Iris pigment epithelial cell (primary cell): ENCODE measurements at places on chromosomes 4 and X.

DNA sequence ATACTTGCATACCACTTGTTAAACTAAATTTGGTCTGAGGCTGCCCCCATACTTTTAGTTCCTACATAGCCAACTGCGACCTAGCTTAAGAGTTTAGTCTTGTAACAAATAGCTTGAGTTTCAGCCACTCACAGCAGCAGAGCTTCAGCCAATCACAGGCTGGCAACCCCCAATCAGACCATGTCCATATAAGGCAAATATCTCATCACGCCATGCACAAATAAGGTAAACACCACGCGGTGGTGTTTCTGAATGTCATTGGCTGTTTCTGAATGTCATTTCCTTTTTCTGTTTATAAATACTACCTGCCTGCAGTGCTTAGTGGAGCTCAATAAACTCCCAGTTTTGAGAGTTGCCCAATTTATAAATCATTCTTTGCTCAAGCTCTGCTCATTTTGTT is 143.1 kb upstream of the MAD2L1 start:
- no peak for DNase-seq

- DNase-seq, result no peak
Measured at GRCh38 chr4:111985426-111985825, 159.8 kb upstream of the FAM241A start.

DNA sequence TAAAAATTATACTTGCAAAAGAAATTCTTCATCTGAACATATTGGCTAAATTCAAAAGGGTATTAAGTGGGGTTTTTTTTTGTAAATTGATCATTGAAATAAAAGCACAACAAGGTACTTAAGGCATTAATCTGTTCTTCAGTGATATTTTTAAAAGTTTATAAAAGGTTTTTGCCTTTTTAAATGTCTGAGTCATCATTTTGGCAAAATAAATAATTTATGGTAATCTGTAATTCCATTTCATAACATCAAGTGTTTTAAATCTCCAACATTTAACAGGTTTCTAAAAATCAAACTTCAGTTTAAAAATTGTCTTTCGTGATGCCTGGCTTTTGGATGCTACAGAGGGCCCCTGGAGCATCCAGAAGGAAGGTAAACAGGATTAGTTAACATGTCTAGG is 27.4 kb downstream of the NLRP2B start:
- DNase-seq, result no peak

- DNase-seq, result peak; percentile 92
Measured at GRCh38 chr4:84966382-84967242, at the start of gene WDFY3. TSS of gene WDFY3 (minus strand) at chr4:84966690. CDS start at chr4:84860591, 106,099 bp downstream.

GRCh38 chr4:5470318-5471198 is 237.8 kb downstream of the EVC2 start:
- DNase-seq, result peak; percentile 30

GRCh38 chr4:168273838-168274237 is 44.7 kb downstream of the DDX60 start:
- DNase-seq, result peak; percentile 1

DNA sequence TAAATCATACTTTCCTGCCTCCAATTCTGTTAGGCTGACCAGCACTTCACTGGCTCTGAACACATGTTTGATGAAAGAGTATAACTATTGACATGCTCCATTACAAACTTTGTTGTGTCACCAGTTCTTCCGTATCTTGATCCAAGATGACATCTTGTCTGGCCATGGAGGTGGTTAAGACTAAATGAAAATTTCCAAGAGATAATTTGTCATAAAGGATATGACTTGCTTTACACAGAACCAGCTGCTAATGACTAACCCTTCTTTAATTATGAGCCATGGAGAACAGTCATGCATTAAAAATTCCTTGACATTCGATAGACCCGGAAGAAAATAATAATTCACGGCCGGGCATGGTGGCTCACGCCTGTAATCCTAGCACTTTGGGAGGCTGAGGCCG is 17.7 kb upstream of the N4BP2 start:
- peak; percentile 48 for DNase-seq

GRCh38 chr4:67721770-67722597 is 21.0 kb upstream of the UBA6 start:
- peak; percentile 76 for DNase-seq

GRCh38 chr4:140645614-140646412 is 77.1 kb upstream of the UCP1 start:
- DNase-seq, result no peak

GRCh38 chrX:40266490-40267333 is 169.0 kb upstream of the BCOR start:
- peak; percentile 67 for DNase-seq

- no peak for DNase-seq
Measured at GRCh38 chr4:2094545-2094944, 35.4 kb downstream of the NAT8L start.

GRCh38 chr4:2809610-2810180 is 16.8 kb downstream of the SH3BP2 start:
- DNase-seq, result no peak

DNA sequence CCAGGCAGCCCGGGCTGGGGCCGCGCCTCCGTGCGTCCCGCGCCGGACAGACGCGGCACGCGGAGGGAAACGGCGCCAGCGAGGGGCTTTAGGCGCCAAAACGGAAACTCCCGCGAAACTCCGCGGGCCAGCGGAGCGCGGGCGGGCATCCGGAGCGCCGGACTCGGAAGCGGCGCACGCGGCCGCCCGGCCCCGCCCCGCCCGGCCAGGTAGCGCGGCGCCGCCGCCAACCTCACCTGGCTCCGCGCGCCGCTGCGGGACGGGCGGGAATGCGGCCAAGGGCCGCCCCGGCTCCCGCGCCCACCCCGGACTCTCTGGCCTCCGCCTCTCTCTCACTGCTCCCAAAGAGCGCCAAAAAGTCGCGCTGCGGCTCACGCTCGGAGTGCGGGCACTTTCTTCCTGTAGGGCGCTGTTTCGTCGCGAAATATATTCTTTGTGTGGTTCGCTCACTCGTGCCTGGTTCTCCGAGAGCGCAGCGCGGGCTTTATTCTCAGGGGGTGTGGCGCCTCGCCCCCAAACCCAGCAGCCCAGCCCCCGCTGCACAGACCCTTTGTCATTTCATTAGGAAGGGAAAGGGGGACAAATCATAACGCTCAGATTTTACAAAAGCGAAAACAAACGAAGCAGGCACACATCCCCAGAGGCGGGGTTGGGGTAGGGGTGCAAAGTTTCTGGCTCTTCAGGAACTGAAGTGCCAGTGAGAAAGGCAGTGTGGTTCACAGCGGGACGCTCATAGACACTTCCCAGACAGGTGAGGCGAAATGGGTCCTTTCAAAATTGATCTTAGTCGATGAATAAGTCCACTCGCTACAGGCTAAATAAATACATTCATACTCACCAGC is 961 bp upstream of the MBNL3 start:
- DNase-seq, result no peak

DNA sequence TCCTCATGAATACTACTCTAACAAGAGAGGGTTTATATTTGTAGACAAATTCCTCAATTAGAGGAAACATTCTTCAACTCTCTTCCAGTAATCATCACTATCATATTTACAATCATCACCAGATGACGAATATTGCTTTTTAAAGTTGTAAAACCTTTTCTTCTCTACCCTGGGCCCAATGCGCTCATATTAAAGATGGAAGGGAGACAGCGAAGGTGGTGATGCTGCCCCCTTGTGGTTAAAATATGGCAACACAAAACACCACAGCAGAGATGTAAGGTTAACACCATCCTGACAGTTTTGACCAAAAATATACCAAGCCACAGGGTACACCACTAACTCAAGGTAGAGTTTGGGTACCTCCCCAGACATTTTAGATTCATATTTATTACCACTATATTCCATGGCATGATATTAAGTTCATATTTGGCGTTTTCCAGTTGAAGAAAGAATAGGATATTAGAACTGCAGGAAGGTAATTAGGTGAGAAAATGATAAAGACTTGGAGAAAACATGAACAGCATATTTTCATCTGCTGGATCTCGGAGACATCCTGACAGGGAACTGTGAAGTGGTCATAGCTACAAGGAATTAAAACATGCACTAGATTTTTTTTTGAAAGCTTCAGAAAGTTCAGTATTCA is 72.8 kb downstream of the SLC9A7 start:
- peak; percentile 39 for DNase-seq

DNA sequence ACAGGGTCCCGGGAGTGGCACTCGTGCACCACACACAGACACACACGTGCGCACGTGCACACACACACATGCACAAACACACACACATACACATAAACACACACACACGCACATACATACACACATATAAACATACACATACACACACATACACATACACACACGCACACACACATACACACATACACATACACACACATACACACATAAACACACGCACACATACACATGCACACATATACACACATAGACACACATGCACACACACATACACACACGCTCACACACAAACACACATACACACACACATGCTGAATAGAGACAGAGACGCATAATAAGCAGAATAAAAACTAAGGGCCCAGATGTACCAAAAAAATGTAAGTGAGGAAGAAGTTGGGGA is 332.2 kb upstream of the CXorf51B start:
- no peak for DNase-seq

- no peak for DNase-seq
Measured at GRCh38 chrX:119549327-119550016, 15.7 kb downstream of the STEEP1 start.

DNA sequence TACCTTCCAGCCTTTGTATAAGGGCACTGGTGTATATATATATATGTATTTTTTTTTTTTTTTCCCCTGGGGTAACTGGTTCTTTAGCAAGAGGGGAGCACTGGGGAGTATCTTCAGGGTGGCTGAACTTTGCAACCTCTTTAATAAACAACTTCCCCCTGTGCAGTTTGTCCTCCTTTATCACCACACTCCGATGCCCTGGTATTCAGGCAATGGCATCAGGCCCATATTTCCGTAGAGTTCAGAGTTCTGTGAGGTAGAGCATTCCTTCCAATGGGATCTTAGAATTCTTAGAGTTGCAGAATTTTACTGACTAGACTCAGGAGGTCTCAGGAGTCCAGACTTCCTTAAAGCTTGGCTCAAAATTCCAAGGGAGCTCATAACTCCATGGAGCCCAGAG is 24.6 kb downstream of the NYX start:
- DNase-seq, result no peak

DNA sequence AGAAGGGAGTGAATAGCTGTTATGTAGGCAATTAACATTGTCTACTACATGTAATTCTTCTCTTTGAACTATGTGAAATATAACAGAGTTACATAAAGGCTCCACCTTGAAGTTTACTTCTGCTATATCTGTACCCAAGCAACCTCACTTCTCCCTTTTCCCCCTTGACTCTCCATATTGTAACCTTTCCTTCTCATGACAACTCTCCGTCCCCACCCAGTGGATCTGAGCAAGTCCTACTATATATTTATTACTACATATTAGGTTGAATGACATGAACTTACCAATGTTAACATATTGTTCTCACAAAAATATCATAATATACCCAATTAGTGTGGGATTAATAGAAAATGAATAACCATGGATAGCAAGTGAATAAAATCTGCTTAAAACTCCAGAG is 93.2 kb upstream of the ATP8A1 start:
- DNase-seq, result no peak

DNA sequence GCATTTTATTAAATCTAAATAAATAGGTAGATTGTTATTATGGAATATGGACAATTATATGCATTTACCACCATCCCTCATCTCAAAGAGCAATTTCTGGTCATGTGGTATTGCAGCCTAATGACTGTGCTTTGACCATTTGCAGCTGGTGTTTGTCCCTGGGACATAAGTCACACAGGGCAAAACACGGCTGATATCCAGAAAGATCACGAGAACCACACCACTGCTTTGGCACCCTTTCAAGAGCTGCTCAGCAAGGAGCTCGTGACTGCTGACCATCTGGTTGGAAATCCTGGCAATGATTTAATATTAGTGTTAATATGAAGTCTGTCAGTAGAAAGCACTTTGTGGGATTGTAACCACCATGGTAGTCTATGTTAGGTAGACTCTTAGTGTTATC is 545.0 kb downstream of the GBA3 start:
- DNase-seq, result no peak

GRCh38 chr4:179858221-179858620 is 2385.0 kb upstream of the TENM3 start:
- DNase-seq, result no peak

DNA sequence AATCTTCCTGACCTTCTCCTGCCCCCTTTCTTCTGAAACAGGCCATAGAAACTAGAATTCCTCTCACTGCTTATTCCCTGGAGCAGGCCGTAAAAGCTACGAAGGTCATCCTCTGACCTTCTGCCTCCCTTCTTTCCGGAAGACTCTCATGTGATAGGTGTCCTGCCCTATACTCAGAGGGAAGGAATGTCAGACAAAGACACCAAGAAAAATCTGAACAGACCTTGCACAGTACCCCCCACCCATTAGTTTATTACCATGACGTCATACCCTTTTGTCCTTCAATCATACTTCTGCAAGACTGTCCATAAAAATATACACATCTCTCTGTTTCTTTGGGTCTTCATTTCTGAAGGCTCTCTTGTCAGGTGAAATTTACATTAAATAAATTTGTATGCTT is 1523.9 kb downstream of the RPA4 start:
- DNase-seq, result no peak

GRCh38 chr4:148442832-148443511 is 758 bp upstream of the NR3C2 start:
- DNase-seq, result peak; percentile 17

DNA sequence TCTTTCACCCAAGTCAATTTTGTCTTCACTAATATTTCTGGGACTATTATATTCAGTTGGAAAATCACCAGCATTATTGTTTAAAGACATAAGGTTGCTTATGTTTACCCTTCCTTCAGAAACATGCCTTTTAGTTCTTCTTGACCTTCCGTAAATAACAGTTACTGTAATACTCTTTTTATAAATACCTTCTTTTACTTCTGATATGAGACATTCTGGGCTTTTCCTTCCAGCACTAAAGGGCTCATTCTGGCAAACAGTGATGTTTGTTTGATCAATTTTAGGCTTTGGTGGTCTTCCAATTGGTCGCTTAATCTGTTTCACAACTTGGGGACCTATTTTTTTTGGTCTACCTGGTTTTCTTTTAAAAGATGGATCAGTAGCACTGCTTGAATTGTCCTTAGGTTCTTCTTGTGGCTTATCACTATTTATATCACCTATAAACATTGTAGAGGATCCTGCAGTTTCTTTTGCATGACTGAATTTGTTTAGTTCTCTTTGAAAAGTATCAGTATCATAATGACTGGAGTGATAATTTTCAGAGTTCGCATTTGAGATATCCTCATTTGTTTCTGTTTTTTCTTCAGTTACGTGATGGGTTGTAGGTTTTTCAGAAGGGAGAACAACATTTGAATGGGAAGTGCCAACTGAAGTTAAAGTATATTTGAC is 64.8 kb downstream of the NCAPG start:
- DNase-seq, result no peak

DNA sequence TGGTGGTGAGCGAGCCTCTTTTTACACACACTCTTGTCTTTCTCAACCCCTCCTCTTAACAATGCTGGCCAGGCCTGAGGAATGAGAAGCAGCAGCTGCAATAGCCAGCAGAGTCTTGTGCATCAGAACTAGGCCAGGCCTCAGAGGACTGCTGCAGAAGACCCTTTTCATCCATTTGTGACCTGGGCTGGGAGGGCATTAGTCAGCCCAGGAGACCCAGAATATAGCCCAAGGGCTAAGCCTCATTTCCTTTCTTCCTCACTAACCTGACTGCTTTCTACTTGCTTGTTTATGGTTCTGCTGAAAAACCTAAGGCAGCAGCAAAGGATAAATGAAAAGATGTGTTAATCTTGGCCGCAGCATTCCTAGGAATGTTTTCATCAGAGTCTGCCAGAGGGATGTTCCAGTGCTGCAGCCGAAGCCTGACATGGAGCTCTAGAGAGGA is 254.7 kb upstream of the AR start:
- DNase-seq, result no peak

- no peak for DNase-seq
Measured at GRCh38 chrX:2631743-2632532, 59.2 kb upstream of the CD99 start.
